ENCODE measurements at places on chromosomes 5 and 9.

- DNase-seq: no peak
Observed at GRCh38 chr9:89863837-89864236, 259.0 kb downstream of the GADD45G start.

- no peak for DNase-seq
Observed at GRCh38 chr5:123813937-123814624, 302.1 kb downstream of the CSNK1G3 start.

GRCh38 chr5:5978501-5979376 is 399.6 kb downstream of the MED10 start:
- DNase-seq: no peak

GRCh38 chr5:134226441-134227192 is 744 bp upstream of the PPP2CA start:
- peak; percentile 38 for DNase-seq

DNA sequence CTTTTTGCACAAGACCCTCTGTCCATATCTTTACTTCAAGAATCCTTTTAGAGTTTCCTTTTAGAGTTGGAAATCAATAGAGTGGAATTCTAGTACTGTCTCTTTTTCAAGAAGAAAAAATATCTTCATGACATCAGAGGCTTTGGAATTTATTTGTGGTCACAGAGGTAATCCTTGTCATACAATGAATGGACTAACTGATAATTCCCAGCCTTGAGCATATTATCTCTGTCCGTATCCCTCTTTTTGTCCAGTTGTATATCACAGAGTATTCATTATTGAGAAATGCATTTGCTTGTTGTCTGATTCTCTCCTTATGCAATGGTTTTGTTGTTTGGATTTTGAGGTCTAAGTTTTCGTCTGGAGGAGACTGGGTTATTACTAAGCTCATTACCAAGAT is 82.0 kb upstream of the HAPLN1 start:
- no peak for DNase-seq

DNA sequence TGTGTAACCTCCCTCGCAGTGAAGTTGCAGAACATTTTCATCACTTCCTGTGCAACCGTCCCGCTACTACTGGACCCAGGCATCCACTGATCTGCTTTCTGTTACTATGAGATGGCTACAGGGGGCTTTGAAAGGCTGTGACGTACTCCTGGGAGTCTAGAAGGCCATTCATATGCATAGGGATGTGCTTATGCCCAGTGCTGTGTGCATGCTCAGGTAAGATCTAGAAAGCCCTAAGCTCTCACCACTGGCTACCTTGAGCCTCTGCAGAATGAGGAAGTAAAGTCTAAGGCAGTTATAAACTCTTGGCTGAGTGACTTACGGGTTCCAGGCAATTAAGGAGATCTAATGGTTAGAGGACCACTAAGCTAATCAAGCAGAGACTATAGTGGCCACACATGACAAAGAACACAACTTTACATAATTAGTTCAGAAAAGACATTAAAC is 11.8 kb downstream of the HNRNPAB start:
- DNase-seq: no peak

DNA sequence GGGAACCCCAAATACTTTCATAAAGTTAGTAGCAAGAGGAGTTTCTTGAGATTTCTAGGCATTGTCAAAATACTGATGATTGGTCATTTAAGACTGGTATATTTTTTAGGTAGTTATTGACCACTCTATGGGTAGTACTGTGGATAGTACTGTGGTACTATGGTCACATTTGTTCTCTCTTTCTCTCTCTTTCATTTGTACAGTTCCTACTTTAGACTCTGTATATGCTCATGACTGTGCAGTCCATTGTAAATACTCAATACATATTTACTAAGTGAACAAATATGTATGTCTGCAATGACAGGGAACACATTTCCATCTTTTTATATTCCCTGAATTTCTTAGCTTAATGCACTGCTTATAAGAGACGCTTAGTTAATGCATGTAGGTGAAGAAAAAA is 215.6 kb downstream of the KCTD16 start:
- no peak for DNase-seq

GRCh38 chr5:159489779-159490178 is 159.5 kb upstream of the IL12B start:
- DNase-seq: no peak

GRCh38 chr9:5767968-5768932 is 64.7 kb downstream of the ERMP1 start:
- DNase-seq: no peak

DNA sequence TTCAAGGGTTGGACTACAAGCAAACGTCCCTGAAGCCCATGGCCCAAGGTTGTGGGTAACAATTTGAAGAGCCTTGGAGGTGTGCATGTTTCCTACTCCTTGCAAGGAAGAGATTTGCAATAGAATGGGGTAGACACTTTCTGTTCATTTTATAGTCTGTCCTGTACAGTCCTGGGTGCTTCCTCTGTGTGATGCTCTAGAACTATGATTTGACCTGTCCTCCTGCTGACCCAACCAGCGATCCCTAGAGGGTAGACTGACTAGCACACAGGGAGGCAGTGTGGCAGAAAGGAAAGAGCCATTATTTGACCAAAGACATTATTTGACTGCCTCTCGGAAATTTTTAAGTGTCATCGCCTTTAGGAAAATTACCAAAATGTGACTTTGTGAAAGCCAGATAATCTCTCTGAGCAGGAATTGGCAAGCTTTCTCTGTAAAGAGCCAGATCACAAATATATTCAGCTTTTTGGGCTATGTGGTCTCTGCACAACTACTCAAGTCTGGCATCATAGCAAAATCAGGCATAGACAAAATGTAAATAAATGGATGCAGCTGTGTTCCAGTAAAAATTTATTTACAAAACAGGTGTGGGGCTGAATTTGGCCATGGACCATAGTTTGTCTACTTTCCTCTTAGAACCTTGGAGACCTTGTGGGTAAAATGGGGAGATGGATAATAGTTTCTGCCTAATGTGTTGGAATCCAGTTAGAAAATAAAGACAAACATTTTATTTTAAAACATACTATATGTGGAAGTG is 106.8 kb downstream of the DMRT2 start:
- no peak for DNase-seq

DNA sequence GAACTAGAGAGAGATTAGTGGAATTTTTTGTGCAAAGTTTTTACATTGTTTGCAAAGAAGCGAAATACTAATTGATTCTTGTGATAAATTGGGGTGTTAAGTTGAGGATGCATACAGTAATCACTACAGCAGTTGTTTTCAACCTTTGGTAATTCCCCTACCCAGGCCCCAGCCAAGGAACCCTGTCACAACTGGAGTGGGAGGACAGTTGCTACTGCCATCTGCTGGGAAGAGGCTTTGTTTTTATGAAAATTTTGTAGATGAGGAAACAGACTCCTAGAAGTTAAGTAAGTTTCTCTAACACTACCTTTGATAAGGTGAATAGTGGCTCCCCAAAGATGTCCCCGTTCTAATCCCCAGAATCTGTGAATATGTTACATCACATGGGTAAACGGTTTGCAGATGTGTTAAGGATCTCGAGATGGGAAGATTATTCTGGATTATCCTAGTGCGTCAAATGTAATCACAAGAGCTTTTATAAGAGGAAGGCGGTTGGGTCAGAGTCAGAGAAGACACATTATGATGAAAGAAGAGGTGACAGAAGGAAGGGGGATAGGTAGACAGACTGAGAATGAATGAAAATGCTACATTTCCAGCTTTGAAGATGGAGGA is 34.0 kb upstream of the PPP1R2B start:
- peak; percentile 22 for DNase-seq

- no peak for DNase-seq
Observed at GRCh38 chr5:149271716-149272563, at the start of gene AFAP1L1. Gene AFAP1L1, plus strand, starts transcription at chr5:149271859. Its CDS starts 110 bp downstream, at chr5:149271969.

DNA sequence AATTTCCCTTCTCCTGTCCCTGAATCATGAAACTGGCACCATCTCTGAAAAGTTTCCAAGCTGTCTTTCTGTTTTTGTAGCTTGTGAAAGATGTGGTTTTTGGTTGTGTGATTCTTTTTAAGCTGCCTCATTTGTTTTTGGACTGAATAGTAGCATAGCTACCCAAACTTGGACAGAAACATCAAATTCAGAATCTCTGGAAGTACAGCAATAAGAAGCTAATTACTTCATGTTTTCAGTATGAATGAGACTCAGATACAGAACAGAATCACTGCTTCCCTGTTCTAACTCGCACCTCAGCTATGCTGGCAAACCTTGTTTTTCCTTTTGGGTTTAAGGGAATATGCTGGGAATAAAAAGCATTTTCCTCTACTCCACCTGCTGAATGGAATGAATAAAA is 101.0 kb downstream of the FGF1 start:
- no peak for DNase-seq
